ENCODE measurements at places on chromosomes 5 and 9. TPM values are rescaled to one million over a fixed set of nuclear protein-coding genes. Genes with fewer than 3 reads are reported as not detected.
A peak's percentile ranks its signal among the peaks of the same experiment; 100 is the strongest.

Gene CYFIP2
- 17.2 TPM for total RNA-seq

- no peak overlapping the region for H3K4me3 ChIP-seq
- no peak for DNase-seq
- H3K27ac ChIP-seq, result no peak overlapping the region
- H3K27me3 ChIP-seq, result no peaks in the 10 kb centered on the region
- peaks cover 24% of the 10 kb centered on the region for H3K4me1 ChIP-seq
Observed at GRCh38 chr5:10699987-10700386, 61.0 kb downstream of the DAP start.

Gene PCSK1
- 0.92 TPM for total RNA-seq

- peaks cover 6% of the 10 kb centered on the region for H3K4me1 ChIP-seq
- peak; percentile 23 for DNase-seq
- H3K36me3 ChIP-seq, result no peaks in the 10 kb centered on the region
Observed at GRCh38 chr9:92668746-92669526, 995 bp downstream of the IPPK start.

DNA sequence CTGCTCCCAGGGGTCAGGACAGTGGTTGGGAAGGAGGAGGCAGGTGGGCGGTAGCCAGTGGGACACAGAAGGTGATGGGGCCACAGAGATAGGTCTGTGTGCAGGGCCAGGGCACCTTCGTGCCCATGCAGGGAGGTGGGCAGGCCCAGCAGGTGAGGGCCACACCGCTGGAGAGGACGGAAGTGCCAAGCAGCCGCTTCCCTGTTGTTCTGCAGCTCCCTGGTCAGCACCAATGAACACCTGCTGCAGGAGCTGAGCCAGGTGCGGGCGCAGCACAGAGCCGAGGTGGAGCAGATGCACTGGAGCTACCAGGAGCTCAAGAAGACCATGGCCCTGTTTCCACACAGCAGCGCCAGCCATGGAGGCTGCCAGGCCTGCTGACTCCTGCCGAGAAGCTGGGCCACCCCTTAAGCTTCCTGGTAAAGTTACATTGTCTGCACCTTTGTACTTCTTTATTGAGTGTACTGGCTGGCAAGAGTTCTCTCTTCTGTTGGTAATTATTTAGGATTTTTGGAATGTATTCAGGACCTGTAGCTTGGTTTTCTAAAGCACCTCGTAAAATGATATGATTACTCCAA lies 40.3 kb downstream of the TPPP start:
- no peak overlapping the region for H3K27ac ChIP-seq
- no peaks in the 10 kb centered on the region for H3K4me1 ChIP-seq
- no peak for DNase-seq
- H3K27me3 ChIP-seq, result no peaks in the 10 kb centered on the region

- no peak for DNase-seq
- H3K36me3 ChIP-seq, result no peaks in the 10 kb centered on the region
- no peak overlapping the region for H3K27ac ChIP-seq
- no peaks in the 10 kb centered on the region for H3K4me1 ChIP-seq
- H3K27me3 ChIP-seq, result no peaks in the 10 kb centered on the region
- H3K4me3 ChIP-seq, result no peak overlapping the region
Observed at GRCh38 chr9:91986248-91986647, 36.2 kb upstream of the ROR2 start.

GRCh38 chr5:159704160-159704559 lies 212.1 kb upstream of the ADRA1B start:
- H3K36me3 ChIP-seq, result no peaks in the 10 kb centered on the region
- no peak overlapping the region for H3K4me3 ChIP-seq
- DNase-seq, result no peak
- no peak overlapping the region for H3K27ac ChIP-seq
- H3K27me3 ChIP-seq, result no peaks in the 10 kb centered on the region
- no peaks in the 10 kb centered on the region for H3K4me1 ChIP-seq

DNA sequence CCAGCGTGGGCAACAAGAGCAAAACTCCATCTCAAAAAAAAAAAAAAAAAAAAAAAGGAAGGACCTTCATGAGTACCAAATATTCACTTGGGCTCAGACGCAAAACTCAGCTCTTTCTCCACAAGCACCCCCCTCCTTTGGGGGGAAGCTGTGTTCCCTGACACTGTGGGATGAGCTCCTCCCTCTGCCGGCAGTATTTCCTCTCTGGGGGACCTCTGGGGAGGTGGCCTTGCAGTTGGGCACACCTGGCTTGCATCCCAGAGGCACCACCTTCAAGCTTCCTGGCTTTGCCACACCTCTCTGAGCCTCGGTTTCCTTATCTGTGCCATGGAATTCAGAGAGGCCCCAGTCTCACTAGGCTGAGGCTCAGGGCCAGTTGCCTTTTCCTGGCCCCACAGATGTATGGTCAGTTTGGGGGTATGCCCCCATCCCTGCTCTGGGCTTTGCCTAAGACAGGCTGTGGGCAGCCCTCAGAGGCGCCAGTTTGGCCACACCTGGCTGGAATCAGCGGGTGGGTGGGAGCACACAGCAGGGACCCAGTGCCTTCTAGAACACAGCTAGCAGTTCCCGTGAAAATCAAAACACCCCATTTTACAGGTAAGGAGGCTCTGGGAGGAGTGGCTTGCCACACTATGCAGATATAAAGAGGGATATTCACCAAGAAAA lies 157.5 kb upstream of the IER5L start:
- H3K27me3 ChIP-seq, result no peaks in the 10 kb centered on the region
- peak overlapping the region; percentile 85 for H3K27ac ChIP-seq
- no peak overlapping the region for H3K4me3 ChIP-seq
- peaks cover 44% of the 10 kb centered on the region for H3K4me1 ChIP-seq
- no peak for DNase-seq

Gene CATSPER3
- 0.90 TPM for total RNA-seq

DNA sequence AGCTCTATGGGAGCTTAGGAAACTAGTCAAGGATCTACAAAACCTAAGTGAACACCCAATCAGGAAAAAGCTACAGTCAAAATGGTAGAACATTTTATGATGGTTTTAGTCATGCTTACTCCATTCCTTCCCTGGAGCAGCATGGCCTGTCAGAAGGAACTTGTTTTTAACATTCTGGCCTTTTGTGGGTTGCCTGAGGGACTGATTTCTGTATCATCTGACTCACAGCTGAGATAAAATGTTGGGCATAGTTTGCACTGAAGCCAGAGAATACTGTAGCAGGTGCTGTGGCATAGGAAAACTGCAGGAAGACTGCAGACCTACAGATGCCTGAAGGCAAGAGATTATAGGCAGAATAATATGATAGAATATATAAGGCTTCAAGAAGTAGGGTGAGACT lies 719.6 kb upstream of the GRAMD2B start:
- DNase-seq, result no peak
- H3K36me3 ChIP-seq, result no peaks in the 10 kb centered on the region
- H3K4me1 ChIP-seq, result no peaks in the 10 kb centered on the region

- H3K4me3 ChIP-seq, result no peak overlapping the region
- H3K27me3 ChIP-seq, result no peaks in the 10 kb centered on the region
- DNase-seq, result no peak
- no peaks in the 10 kb centered on the region for H3K4me1 ChIP-seq
- no peaks in the 10 kb centered on the region for H3K36me3 ChIP-seq
- no peak overlapping the region for H3K27ac ChIP-seq
Observed at GRCh38 chr5:80492741-80493140, 4.8 kb downstream of the FAM151B start.

GRCh38 chr5:93721071-93721470 lies 20.3 kb downstream of the POU5F2 start:
- DNase-seq, result no peak
- H3K27ac ChIP-seq, result no peak overlapping the region
- no peaks in the 10 kb centered on the region for H3K36me3 ChIP-seq
- H3K4me1 ChIP-seq, result peaks cover 17% of the 10 kb centered on the region

- no peak for DNase-seq
- no peak overlapping the region for H3K27ac ChIP-seq
- no peak overlapping the region for H3K4me3 ChIP-seq
Observed at GRCh38 chr5:15263942-15264341, 236.0 kb upstream of the FBXL7 start.

DNA sequence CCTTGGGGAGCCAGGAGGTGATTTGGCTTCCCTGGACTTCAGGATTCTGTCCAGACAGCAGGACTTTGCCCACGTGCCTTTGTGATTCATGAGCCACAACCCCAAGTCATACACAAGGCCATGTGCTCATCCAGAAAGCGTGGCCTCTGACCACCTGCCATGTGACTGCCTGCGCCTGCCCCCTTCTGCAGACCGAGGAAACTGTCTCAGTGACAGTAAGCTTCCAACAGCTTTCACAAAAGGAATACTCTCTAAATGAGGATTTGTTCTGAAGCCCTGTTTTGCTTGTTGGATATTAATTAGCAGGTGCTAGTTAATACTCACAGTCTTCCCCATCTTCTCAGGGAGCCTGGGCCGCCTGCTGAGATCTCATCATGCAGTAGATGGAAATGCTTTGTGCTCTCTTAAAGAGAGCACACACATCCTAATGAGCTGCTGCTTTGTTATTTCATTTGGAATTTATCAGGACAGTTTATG lies 36.9 kb upstream of the ANGPTL2 start:
- peak overlapping the region; percentile 75 for H3K27ac ChIP-seq
- H3K36me3 ChIP-seq, result no peaks in the 10 kb centered on the region
- DNase-seq, result peak; percentile 58

DNA sequence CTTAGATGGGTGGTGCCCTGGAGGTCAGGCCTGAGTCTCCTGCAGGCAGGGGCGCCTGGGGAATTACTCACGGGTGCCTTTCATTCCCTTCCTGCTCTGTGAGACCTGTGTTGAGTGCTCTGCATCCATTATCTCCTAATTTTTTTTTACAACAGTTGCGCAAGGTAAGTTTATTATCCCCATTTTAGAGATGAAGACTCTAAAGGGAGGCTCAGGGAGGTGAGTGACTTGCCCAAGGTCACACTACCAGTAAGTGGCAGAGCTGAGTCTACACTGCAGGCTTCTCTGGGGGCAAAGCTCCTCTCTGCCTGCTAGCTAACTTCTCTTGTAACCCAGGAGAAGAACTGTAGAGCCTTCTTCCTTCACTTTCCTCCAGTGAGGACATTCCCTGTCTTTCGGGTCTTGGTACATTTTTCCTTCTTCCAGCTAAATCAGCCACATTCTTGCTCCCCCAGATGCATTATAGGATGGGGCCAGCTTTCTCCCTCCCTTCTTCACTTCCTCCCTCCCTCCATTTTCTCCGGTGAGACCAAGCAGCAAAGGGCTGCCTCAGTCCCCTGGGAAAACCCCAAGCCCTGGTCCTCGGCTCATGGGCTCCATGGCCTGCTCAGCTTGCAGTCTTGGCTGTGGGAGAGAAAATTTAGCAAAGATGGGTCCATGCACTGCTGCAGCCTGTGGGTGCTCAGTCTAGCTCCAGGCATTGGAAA lies 1.8 kb downstream of the PRR7 start:
- no peak overlapping the region for H3K27ac ChIP-seq
- no peaks in the 10 kb centered on the region for H3K27me3 ChIP-seq
- no peak overlapping the region for H3K4me3 ChIP-seq
- H3K36me3 ChIP-seq, result no peaks in the 10 kb centered on the region

DNA sequence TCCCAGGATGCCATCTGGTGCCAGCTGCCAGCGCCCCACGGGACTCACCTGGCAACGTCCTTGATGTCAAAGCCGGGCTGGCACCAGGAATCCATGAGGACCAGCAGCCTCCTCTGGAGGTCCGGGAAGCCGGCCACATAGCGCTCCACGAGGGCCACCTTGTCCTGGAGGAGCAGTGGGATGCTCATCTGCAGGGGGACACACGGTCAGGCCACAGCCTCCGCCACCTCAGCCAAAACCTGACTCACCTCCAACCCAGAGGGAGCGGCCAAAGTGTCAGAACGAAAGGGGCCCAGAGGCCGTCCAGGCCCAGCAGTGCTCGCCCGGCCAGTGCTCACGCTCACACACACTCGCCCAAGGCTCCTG lies 56.5 kb downstream of the EXD3 start:
- H3K4me1 ChIP-seq, result no peaks in the 10 kb centered on the region
- no peaks in the 10 kb centered on the region for H3K36me3 ChIP-seq
- H3K27me3 ChIP-seq, result no peaks in the 10 kb centered on the region
- no peak overlapping the region for H3K4me3 ChIP-seq
- H3K27ac ChIP-seq, result no peak overlapping the region

Gene TAF1L
- total RNA-seq, result not detected

Gene STPG3
- 0.35 TPM for total RNA-seq

DNA sequence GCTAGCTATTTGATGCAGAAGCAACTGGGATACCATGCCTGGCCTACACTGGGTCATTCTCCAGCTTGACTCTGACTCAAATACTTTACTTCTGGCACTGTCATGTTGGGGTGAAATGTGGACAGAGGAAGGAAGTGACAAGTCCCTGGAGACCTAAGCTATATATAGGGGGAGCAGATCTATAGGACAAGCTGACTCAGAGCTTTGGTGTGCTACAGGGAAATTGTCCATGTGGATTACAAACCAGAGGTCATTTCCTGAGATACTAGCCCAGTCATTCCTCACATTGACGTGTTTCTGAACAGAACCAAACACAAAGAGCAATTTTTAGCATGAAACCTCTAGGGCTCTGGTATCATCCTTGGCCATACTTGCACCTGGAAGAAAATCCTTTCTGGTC lies 531.6 kb upstream of the CLINT1 start:
- H3K27ac ChIP-seq, result no peak overlapping the region
- H3K27me3 ChIP-seq, result no peaks in the 10 kb centered on the region
- DNase-seq, result peak; percentile 0
- no peaks in the 10 kb centered on the region for H3K4me1 ChIP-seq

DNA sequence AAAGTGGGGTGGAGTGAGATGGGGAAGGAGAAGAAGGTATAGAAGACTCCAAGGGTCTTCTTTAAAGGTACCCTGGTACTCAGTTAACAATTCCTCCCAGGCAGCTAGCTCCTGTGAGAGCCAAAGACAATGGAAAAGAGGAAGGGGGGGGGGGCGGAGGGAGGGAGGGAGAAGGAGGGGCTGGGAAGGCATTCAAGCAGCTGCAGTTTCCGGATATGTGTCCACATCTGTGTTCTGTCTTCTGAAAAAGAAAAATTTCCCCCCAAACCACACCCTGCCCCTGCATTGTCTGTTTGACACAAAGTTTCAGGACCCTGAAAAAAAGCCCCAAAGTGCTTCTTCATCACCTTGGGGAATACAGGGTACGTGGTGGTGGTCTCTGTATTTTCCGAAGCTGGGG lies 11.1 kb downstream of the SPRY4 start:
- no peak overlapping the region for H3K27ac ChIP-seq
- no peak for DNase-seq
- no peaks in the 10 kb centered on the region for H3K27me3 ChIP-seq
- H3K4me3 ChIP-seq, result no peak overlapping the region
- H3K36me3 ChIP-seq, result peaks cover 47% of the 10 kb centered on the region
- H3K4me1 ChIP-seq, result peaks cover 55% of the 10 kb centered on the region

Gene FOXD4L5
- total RNA-seq, result 0.13 TPM

Gene PCDHGB5
- total RNA-seq, result 43.3 TPM

DNA sequence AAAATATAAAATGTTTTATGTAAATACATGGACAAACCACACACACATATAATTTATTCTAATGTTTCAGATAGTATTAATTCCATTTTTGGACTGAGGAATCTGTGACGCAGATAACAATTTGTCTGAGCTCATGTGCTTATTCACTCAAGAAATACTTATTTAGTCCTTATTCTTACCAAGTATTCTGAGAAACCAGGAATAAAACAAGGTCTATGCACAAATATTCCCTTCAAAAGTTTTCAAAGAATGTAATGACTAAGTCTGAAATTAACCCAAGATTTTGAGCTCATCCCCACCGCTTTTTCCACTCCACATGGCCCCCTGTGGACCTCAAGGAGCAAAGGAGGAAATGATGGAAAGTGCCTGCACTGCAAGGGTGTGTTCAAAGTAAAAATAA lies 1022.3 kb downstream of the EFNA5 start:
- H3K27me3 ChIP-seq, result no peaks in the 10 kb centered on the region
- H3K4me3 ChIP-seq, result no peak overlapping the region
- H3K27ac ChIP-seq, result no peak overlapping the region
- no peaks in the 10 kb centered on the region for H3K36me3 ChIP-seq
- peak; percentile 11 for DNase-seq
